ENCODE measurements at places on chromosomes 16 and 17. TPM values are rescaled to one million over a fixed set of nuclear protein-coding genes. Genes with fewer than 3 reads are reported as not detected.
A peak's percentile ranks its signal among the peaks of the same experiment; 100 is the strongest.

DNA sequence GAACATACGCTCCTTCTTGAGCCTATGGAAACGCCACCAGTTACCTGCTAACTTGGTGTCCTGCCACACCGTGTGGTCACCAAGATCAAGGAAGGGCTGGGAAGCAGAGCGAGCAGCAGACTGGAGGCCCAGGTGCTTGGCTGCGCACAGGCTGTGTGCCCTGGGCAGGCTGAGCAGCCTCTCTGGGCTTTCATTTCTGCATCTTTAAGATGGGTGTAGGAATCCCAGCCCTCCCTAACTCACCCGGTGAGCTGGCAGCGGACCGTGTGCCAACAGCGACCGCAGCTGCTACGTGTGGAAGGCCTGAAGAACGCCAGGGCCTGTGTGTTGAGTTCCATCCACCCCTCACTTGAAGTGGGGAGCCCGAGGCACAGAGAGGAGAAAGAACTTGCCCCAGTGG, 80.0 kb downstream of the IRF8 start:
- no peak for DNase-seq

The ARSG gene
- total RNA-seq, result not detected

The MT1H gene
- total RNA-seq, result not detected

DNA sequence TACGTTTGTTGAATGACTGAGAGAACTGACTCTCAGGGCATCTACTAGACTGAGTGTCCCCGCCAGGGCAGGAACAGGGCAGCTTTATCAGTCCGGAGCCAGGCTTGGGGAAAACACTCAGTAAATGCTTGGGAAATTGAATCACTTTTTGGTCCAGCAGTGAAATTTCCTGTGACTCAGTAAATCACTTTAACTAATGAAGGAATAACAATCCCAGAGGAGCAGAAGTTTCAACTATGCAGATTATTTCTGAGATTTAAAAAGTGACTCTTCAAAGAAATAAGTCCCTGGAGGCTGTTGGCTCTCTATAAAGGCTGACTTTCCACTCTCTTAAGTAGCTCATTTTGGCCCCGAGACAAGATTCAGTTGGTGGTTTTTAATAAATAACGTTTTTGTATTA, 101.8 kb downstream of the FOXL1 start:
- peak; percentile 65 for DNase-seq

All from SJSA1 (cell line).